ENCODE measurements at places on chromosomes 13 and 19.

DNA sequence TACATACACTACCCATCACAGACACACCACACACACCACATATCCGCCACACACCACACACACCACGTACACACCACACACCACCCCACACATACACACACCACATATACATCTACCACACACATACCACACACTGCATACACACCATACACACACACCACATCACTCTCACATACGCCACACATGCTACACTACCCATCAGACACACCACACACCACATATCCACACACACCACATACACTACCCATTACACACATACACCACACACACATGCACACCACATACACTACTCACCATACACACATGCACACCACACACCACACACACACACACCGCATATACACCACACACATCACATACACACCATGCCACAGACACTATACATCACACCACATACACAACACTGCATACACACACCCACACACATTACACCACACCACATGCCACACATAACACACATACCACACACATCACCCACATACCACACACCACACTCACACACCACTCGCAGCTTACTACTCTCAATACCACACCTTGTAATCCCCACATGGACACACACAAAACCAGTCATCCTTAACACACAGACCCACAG lies 9.5 kb downstream of the ERFL start:
- no peak for DNase-seq

DNA sequence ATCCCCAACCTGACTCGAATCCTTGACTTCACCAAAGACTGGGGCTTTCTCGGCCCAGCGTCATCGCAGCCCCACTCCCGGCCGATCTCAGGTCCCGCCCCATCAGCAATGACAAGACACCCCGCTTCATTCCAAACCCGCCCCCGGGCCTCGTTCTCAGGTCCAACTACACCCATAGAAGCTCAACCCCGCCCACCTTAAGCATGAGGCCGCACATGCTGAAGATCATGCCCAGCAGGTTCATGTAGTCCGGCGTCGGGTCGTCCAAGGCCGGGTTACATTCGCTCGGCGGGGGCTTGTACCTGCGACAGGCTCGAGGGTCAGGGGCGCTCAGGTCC lies 2.3 kb downstream of the WDR83 start:
- DNase-seq, result peak; percentile 86

DNA sequence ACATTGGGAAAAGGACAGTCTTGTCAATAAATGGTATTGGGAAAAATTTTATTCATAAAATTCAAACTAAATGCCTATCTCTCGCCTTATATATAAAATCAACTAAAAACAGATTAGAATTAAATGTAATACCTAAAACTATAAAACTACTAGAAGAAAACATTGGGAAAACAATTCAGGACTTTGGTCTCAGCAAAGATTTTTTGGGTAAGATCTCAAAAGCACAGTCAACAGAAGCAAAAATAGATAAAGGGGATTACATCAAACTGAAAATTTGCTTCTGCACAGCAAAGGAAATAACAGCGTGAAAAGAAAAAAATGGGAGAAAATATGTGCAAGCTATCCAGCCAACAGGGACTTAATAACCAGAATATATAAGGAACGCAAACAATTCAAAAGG lies 24.3 kb upstream of the ZC3H13 start:
- no peak for DNase-seq

DNA sequence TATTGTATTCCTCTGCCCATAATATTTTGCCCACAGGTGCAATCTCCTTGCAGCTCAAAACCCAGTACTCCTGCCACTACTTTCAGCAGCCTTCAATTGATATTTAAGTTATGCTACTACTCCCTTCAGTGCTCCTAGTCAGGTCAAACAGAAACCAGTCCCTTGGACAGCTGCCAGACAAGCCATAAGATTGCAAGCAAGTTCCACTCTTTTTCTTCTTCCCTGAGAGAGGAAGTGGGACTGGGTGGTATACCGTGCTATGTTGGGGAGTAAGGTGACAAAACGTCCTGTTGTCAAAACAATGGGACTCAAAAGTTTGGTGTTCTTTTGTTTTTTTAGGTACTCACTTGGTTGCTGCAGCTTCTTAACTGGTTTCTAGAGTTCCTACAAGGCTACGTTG lies 63.1 kb upstream of the FRY start:
- peak; percentile 14 for DNase-seq

- no peak for DNase-seq
These were observed 2.2 kb upstream of the KCTD12 start for GRCh38 chr13:76888421-76888820.

DNA sequence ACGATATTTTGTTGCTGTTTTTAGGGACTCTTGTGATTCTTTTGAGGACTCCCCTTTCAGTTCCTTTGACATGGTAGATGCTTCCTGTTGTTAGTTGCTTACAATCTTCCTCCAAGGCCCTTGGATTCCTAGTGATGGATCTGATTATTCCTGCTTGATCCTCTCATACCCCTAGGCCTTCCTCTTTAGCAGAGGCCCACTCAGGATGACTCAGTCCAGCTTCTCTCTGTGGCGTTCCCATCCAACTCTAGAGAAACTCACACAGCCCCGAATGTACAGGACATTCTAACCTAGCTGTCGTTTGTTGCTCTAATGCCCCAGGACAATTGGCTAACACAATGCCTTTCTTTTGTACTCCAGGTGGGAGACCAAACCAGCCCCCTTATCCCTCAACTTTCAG lies 191.4 kb downstream of the POSTN start:
- no peak for DNase-seq

- DNase-seq, result no peak
These were observed 271.8 kb upstream of the HTR2A start for GRCh38 chr13:47168618-47169017.

GRCh38 chr13:113364901-113365582 lies 1.1 kb upstream of the GRTP1 start:
- no peak for DNase-seq

- DNase-seq, result no peak
These were observed 6.0 kb upstream of the EML2 start for GRCh38 chr19:45645068-45645630.

DNA sequence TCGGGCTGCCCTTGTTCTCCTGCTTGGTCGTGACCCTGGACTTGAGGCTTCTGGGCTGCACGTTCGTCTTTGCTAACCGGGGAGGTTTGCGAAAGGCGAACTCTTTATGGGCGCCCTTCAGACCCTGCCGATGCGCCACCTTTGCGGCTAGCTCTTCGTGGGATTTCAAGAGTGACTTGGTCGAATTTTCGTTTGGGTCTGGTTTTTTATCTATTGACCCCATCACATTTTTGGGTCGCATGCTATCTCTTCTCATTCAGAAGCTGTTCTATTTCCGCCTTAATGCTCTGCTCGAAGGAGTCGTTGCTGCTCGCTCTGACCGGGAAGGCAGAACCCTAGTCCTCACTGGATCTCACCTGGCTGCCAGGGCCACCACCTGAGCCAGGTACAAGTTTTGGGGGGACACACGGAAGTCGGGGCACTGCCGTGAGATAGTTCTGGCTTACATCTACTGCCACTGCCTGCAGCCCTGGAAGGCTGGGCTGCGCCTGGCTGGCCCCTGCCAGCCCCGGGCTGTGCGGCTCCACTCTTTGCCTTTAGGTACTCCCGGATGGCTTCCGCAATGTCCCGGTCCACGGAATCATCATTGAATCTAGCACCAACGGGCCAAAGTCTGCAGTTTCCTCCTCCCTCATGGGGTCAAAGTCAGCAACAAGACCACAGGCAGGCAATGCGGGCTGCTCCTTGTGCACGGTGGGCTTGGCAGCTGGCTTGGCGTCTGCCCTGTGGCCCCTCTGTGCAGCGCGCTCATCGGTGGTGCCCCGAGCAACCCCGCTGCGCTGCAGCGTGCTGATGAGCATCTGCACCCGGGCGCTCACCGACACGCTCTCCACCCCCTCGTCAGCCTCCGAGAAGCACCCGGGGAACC lies 16.2 kb downstream of the RB1 start:
- DNase-seq, result no peak

GRCh38 chr19:6761053-6761676 lies 6.1 kb downstream of the SH2D3A start:
- no peak for DNase-seq

Data from CD4-positive, alpha-beta T cell treated with Interleukin-10 for 1 hour (primary cell).